ENCODE measurements at places on chromosomes 2 and 18. TPM values are rescaled to one million over a fixed set of nuclear protein-coding genes. Genes with fewer than 3 reads are reported as not detected.

FBXO15 gene
- 0.45 TPM for total RNA-seq

PRSS56 gene
- not detected for total RNA-seq

COL4A3 gene
- 10.8 TPM for total RNA-seq

GCA gene
- total RNA-seq = 8.0 TPM

DNA sequence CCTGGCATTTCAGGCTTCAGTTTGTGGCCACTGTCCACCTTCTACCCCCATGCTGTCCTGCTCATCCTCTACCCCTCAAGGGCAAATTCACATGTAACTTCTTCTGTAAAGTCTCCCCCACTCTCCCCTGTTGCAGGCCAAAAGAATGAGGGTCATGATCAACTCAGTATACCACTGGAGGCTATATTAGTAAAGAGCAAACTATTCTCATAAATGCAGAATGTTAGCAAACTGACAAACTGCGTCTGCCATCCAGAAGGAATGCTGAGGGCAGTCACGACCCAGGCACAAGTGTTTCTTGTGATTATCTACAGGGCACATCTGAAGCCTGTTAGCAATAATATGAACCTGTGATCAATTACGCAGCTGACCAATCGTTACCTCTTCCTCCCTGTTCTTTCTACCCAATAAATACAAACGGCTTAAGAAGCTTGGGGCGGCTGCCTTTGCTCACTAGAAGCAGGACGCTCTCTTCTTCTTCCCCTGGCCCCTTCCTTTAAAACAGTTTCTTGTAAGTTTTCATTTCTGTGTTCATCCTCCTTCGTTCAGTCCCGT is 58.3 kb downstream of the SEPTIN10 start:
- H3K4me1 ChIP-seq = peaks cover 5% of the 10 kb centered on the region
- no peaks in the 10 kb centered on the region for H3K27me3 ChIP-seq
- H3K4me3 ChIP-seq = no peak overlapping the region
- H3K36me3 ChIP-seq = peaks cover 23% of the 10 kb centered on the region

GRCh38 chr18:75321431-75321830 is 106.1 kb downstream of the SMIM21 start:
- H3K4me1 ChIP-seq = no peaks in the 10 kb centered on the region
- H3K4me3 ChIP-seq = no peak overlapping the region
- no peak overlapping the region for H3K27ac ChIP-seq
- no peaks in the 10 kb centered on the region for H3K36me3 ChIP-seq

Data from esophagus muscularis mucosa (tissue), 4 donors.